Left kidney (tissue), 8 donors: ENCODE measurements at places on chromosomes 5 and 9.
A peak's percentile ranks its signal among the peaks of the same experiment; 100 is the strongest.

GRCh38 chr9:18606281-18606680 lies 132.3 kb downstream of the ADAMTSL1 start:
- DNase-seq, result no peak

DNA sequence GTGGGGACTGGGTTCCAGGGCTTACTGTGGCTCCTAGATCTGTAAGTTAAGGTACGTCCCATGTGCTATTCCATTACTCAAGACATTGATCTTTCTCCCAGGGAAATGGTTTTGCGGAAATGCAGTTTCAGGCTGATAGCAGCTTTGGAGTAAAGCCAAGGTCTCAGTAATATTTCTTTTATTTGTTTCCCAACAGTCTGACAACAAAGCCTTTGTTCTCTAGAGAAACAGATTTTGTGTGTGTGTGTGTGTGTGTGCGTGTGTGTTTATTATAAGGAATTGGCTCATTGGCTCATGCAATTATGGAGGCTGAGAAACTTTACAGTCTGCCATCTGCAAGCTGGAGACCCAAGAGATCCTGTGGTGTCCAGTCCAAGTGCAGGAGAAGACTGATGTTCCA lies 12.1 kb upstream of the POC5 start:
- DNase-seq, result peak; percentile 6

DNA sequence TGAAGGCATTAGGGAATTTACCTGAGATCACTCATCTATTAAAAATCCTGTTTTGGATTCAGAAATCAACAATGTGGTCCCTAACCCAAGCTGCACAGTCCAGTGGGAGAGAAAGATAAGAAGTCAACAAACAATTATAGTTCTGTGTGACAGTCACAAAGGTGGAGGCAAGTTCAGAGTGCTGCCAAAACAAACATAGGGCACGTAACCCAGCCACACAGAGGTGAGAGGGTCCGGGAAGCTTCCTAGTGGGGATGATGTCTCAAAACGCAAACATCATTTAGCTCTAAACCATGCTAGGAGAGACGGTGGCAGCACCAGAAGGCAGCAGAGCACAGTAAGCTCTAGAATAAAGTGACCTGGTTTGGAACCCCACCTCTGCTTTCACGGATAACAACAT lies 158.9 kb downstream of the MAPKAP1 start:
- DNase-seq, result no peak

- DNase-seq, result no peak
Observed at GRCh38 chr9:6842584-6842947, 84.8 kb downstream of the KDM4C start.

DNA sequence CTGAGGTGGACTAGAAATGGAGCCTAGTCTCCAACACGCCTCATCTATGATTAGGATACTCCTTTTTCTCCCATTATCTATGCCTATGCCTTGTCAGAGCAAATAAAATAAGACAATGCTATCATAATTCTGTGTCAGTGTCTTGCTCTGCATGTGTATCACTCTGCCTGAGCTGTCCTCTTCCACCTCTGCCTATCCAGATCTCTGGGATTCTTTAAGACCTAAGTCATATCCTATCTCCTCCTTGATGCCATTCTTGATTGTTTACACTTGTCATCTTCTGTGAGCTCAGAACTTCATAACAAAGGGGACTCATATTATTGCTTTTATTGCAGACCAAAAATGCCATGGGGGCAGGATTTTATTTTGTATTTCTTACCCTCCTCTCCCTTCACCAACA lies 351.2 kb upstream of the C9orf72 start:
- DNase-seq, result no peak

- DNase-seq, result no peak
Observed at GRCh38 chr5:32449262-32449661, 4.7 kb upstream of the ZFR start.

- DNase-seq, result no peak
Observed at GRCh38 chr5:18314192-18314778, 680.0 kb downstream of the TAF11L14 start.

DNA sequence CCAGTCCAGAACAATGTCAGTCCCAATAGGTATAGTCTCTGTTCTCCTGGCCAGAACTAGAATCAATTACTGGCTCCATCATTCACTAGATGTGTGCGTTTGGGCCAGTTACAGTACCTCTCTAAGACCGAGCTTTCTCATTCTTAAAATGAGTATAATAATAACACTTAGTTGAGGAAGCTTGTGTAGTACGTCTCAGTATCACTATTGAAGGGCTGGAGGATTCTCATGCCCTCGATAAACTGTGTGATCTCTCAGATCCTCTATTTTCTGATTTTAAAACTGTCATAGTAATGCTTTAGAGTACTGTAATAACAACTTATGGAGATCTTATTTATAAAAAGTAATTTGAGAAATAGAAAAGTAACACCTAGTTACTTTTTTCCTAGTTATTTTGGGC lies 50.7 kb downstream of the CDKN2A start:
- no peak for DNase-seq

DNA sequence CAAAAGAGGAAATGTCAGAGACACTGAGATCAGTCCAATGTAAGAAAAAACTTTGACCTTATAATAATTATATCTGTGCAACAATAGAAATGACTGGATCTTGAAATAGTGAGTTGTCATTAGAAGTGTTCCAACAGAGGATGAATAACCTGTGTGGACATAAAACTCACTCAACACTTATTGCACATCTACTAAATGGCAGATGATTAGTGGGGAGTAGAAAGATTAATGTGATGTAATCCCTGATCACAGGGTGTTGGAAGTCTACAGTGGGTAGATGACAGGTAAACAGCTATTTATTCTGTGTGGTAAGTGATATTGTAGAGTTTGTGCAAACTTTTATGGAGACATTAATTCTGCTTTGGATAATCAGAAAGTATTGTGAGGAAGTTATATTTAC lies 177.3 kb upstream of the HMHB1 start:
- DNase-seq, result no peak

GRCh38 chr5:36337597-36337996 lies 35.9 kb upstream of the RANBP3L start:
- no peak for DNase-seq

GRCh38 chr9:127336506-127337352 lies 60.2 kb upstream of the SLC2A8 start:
- peak; percentile 67 for DNase-seq

DNA sequence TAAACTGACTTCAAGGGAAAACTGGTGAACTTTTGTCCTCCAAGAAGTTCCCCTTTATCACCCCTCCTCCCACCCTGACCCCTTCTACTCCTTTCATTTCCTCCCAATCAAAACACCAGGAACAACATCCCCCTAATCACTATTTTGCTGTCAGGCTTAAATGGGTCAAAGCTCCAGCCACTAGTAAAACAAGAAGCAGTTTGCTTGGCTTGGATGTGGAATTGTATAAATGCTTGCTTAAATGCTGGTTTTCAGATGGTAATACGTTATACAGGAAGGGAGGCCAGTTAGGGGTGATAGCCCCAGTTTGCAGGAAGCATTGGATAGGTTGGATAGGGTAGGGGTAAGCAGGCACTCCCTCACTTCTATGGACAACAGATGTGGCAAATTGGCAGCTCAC lies 473.6 kb downstream of the AGTPBP1 start:
- DNase-seq, result peak; percentile 49

- DNase-seq, result no peak
Observed at GRCh38 chr5:65479527-65479926, 2.2 kb downstream of the ADAMTS6 start.

GRCh38 chr9:90419221-90419851 lies 223.3 kb downstream of the DIRAS2 start:
- no peak for DNase-seq

- DNase-seq, result no peak
Observed at GRCh38 chr9:113501852-113502251, 38.3 kb downstream of the RGS3 start.

GRCh38 chr9:6413365-6414246 lies 607 bp downstream of the UHRF2 start:
- peak; percentile 21 for DNase-seq

GRCh38 chr9:98951967-98952366 lies 8.3 kb downstream of the COL15A1 start:
- no peak for DNase-seq

GRCh38 chr9:129006328-129007034 lies 21.6 kb downstream of the SH3GLB2 start:
- DNase-seq, result peak; percentile 67

DNA sequence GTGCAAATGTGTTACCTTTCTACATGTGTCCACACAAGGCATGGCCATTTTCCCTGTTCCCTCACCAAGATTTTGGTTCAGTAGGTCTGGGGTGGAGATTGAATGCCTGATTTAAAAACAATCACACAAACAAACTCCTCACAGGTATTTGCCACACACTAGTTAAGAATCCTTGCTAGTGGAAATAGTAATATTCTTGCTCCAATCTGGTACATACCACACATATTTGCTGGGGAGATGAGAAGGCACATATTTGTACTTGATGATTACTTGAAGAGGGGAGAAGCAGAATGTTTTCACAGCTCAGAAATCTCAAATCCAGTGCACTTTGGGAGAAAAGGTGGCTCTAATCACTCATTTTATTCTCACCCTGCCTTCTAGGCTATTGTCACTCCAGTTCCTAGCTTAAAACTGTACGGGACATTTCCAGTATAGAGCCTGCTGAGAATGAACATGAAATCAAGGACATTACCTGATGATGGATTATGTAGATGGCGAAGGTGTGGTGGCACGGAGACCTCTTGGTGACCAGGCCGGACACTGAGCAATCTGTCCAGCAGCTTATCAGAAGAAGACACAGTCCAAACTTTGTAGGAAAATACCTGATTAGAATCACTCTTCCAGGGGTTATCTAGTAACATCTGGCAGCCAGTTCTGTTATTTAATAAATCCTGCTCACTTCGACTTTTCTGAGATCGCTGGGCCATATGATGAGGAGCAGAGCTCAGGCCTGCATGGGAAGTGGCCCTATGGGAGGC lies 116.1 kb upstream of the IL6ST start:
- DNase-seq, result no peak

DNA sequence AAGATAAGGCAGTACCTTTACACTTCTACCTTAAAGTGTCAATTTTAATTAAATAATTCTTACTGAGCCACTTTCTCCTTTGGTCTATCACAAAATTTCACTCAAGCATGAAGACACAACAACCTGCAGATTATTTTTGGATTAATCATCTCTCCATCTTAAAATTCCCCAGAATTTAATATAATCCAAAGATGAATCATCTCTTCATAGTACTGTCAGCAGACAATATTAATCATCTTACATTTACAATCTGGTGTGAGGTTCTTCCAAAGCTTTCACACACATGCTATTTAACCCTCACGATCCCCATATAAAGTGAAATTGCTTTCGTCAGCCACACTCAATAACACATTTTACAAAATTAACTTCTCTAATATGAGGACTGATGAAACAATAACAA lies 43.0 kb downstream of the LHFPL2 start:
- no peak for DNase-seq

GRCh38 chr5:150904479-150905311 lies at the start of gene ZNF300:
Gene ZNF300 (minus strand): TSS chr5:150904980. CDS start chr5:150903155, 1,825 bp downstream.
- peak; percentile 95 for DNase-seq

- DNase-seq, result peak; percentile 82
Observed at GRCh38 chr9:25677301-25678146, 720 bp downstream of the TUSC1 start.

- DNase-seq, result no peak
Observed at GRCh38 chr5:112546946-112547592, 128.0 kb upstream of the EPB41L4A start.
